ENCODE measurements at places on chromosomes 1 and 21.

DNA sequence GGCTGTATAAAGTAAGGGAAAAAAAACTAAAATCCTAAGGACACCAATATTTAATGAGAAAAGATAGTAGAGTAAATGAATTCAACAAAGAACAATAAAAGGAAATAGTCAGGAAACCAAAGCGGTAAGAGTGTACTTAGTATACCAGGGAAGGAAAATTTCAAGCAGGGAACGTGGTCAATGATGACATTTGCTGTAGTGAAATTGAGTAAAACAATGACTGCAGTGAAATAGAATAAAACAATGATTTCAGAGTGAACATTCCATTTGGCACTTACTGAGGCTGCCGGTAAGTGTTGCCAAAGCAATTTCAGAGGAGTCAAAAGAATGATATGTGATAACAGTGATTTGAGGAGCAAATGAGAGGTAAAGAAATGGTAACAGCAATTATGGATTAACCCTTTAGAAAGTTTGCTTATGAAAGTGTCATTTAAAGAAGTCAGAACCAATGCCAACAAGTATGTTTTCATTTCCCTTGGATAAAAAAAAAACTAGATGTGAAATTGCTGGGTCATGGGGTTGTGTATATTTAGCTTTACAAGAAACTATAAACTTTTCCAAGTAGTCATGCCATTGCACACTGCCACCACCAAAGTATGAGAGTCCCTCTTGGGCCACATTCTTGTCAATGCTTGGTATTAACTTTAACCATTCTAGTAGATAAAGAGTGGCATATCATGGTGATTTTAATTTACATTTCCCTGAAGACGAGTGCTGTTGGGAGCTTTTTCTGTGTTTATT, 50.5 kb downstream of the VCAM1 start:
- DNase-seq, result no peak

DNA sequence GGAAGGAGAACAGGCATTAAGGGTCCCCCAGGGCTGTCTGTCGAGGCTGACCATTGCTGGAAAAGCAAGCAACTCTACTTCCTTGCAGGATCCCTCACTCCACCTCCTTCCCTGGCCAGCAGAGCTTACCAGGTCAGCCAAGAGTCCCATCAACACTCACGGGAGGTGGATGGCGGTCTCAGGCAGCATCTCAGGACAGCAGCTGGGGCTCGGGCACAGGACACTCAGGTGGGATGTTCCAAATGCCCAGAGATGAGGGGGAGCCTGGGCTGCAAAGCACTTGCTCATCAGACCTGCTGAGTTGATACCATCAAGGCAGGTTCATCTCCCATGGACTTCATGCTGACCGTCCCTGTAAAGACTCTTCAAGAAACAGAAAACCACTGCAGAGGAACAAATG, 559.8 kb downstream of the NPHP4 start:
- no peak for DNase-seq

DNA sequence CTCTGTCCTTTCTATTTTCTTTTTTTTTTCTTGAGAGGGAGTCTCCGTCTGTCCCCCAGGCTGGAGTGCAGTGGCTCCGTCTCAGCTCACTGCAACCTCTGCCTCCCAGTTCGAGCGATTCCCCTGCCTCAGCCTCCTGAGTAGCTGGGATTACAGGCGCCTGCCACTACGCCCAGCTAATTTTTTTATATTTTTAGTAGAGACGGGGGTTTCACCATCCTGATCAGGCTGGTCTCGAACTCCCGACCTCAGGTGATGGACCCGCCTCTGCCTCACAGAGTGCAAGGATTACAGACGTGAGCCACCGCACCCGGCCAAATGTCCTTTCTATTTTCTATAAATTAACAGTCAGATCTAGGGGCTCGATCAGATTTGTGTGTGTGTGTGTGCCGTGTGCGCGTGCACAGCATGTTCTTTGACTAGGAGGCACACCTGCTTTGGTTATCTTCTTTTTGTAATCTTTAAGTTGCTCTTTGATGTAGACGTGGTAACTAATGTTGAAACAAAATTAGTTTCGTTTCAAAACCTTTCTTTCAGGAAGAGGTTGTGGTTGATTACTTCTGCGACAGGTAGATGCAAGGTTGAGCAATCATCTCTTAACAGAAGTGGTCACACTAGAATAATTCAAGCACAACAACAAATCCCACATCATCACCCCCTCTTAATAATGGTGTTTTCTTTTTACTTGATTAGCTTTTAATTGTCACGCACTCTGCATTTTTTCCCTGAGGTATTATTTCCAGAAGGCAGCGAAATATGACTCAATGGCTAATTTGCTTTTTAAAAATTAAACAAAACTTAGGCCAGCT, 779 bp upstream of the DEGS1 start:
- DNase-seq, result no peak

DNA sequence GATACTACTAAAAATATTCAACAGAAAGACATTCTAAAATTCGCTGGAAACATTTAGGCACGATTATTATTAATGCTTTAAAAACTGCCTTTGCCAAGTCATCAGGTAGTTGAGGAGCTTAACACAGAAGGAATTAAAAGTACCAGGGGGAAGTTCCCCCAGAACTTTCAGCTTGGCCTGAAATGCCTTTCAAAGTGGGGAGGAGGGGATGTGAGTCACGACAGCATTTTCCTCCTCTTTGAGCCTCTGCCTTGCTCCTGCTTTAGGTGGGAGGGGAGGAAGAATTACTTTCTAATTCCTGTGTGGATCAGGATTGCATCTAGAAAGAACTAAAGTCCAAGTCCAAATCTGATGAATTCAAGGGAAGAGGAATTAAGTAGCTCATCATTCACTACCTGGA, 183.7 kb downstream of the CLIC6 start:
- no peak for DNase-seq

DNA sequence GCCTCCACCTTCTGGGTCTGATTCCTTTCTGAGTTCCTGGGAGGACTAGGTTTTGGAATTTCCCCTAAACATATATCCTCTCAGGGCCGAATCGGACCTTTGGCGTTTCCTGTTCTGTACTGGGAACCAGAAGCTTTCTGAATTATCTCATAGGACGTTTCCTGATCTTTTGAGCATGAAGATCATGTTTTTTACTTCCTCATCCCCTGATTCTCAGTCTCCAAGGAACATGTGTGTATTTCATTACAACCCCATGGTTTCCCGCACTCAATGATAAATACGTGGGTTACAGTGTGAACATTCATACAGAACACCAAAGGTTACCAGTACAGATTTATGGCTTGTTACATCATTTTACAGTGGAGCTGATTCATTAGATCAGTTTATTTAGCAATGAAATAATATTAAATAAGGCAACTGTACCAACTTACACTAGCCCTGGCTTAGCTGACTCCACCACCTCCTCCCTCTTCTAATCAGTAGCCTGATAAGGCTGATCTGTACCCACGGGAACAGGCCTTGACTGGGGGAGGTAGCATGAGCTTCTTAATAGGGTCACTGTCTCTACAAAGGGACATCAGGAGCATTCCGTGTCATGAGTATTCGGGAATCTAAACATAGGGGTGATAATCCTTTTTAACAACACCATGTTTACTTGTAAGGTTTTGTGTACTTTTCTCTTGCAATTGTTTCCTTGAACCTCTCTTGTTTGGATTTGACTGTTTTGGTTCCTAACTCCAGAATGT, 57.8 kb upstream of the ERRFI1 start:
- peak; percentile 21 for DNase-seq

DNA sequence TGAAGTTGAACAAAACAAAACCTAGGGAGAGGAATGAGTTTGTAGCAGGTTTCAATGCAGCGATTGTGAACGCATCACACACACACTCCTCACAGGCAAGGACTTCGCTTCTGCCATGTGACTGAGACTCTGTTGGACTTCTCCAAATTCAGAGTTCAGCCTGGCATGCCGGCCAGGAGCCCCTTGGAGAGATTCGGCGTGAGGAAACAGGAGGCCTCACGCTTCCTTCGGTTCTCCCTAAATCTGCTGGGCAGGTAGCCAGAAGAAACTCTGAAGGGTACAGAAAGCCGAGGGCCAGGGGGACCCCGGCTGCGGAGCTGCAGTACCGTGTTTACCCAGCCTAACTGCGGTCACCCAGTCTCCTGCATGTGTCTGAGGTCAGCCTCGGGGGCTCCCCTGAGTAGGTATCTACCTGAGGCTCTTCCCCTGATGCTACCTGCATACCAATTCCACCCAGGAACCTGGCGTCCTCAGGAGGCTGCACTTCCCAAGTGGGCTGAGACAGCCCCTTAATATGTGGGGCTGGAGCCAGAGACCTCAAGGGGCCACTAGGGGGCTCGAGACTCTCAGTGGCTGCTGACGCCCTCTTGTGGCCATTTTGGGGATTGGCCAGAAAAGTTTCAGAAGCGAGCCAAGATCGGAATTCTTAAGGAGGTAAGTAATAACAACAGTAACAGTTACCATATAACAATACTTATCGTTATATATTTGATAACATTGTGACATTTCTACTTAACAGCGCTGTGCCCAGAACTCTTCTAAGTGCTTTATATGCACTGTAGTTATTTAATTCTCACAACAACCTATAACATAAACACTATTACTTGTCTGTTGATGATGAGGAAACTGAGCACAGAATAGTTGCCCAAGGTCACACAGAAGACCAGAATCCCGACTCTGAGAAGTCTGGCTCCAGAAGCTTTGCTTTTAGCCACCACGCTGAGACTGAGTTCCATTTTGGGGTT, 2.7 kb upstream of the ANXA9 start:
- peak; percentile 93 for DNase-seq

DNA sequence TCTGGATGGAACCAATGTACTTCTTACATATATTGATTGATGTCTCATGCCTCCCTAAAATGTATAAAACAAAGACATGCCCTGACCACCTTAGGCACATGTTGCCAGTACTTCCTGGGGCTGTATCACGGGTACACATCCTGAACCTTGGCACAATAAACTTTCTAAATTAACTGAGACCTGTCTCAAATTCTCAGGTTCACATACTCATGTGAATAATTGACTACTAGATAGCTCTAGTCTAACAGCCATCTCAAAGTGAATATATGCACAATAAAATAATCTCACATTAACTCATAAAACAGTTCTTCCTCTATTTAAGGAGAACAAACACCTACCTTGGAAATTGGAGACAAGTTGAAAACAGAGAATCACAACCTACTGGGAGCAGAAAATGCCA, 5.6 kb downstream of the DNAI4 start:
- no peak for DNase-seq

DNA sequence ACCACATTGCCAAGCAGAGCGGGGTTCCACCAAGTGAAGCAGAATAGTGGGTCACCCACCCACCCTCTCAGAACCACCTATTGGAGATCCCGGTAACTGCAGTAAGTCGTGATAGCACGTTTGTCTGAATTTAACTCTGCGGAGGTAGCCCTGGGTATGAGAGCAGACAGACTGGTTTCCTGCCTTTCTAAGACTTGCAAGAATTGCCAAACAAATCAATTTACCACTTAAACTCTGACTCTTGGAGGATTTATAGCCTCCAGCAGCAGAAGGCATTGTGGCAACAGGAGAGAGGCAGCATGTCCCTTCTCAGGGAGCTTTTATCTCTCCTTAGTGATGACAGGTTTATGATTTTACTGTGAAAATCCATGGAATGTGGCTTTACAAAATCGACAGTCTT, 287.9 kb upstream of the FMN2 start:
- no peak for DNase-seq

GRCh38 chr1:214542275-214543199, 8.9 kb downstream of the PTPN14 start:
- DNase-seq, result no peak

- DNase-seq, result no peak
These were observed 312.7 kb upstream of the C1orf87 start for GRCh38 chr1:60386249-60386648.

GRCh38 chr1:58767143-58767542, 16.7 kb downstream of the JUN start:
- DNase-seq, result no peak

- no peak for DNase-seq
These were observed 96.5 kb downstream of the ATP1B1 start for GRCh38 chr1:169202791-169203665.

- DNase-seq, result no peak
These were observed 30.9 kb upstream of the RPL11 start for GRCh38 chr1:23660671-23661070.

- DNase-seq, result no peak
These were observed 63.8 kb upstream of the PRDX6 start for GRCh38 chr1:173413271-173413707.

GRCh38 chr1:93988634-93989350, 79.6 kb upstream of the GCLM start:
- no peak for DNase-seq

DNA sequence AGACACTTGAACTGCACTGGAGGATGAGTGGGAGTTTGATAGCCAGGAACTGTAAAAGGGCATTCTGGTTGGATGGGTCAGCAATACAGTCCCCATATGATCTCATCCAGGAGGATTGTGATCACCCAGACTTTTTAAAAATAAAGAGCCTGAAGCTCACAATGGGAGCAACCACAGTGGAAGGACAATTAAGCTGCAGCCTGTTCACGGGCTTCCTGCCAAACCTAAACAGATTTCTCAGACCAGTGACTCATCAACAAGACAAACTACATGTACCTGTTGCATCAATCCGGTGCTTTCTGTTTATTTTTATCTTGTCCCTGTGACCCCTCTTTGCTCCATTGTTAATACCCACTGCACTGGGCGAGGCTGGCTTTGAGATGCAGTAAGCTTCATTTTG, 52.3 kb downstream of the PAPPA2 start:
- no peak for DNase-seq

GRCh38 chr1:116508085-116508983, 62.5 kb downstream of the CD58 start:
- no peak for DNase-seq

DNA sequence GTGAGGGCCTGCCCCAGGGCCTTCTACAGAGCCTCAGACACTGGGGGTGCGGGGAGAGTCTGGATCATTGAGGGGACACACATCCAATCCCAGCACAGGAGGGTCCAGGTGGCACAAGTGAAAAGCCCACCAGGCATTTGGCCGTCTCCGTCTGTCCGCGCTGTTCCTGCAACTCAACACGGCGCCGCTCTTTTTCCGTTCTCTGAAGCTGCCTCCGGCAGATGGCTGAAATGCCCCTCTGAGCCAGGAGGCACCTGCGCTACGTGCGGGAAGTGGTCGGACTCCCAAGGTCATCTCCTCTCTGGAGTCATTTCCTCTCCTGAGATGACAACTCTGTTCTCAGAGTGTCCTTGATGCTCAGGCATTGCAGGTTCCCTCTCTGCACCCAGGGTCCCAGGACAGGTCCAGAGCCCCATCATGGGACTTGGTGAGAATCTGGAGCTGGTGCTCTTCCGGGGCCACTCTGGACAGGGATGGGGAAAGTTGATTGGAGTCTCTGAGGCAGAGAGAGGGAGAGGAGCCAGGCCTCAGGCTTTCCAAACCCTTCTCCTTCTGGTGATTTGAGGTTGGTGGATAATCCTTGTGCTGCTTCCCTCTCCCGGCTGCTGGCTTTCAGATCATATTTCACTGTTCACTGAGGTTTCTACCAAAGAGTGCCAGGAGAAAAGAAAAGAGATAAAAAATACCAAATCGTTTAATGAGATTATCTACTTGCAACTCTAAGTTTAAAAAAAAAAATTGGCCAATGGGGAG, 14.0 kb upstream of the MIXL1 start:
- DNase-seq, result no peak

GRCh38 chr1:225998560-225999226, 450 bp downstream of the SDE2 start:
- no peak for DNase-seq

Measured in body of pancreas (tissue), 4 donors.